ENCODE measurements at places on chromosomes 16 and 17. TPM values are rescaled to one million over a fixed set of nuclear protein-coding genes. Genes with fewer than 3 reads are reported as not detected.

DNA sequence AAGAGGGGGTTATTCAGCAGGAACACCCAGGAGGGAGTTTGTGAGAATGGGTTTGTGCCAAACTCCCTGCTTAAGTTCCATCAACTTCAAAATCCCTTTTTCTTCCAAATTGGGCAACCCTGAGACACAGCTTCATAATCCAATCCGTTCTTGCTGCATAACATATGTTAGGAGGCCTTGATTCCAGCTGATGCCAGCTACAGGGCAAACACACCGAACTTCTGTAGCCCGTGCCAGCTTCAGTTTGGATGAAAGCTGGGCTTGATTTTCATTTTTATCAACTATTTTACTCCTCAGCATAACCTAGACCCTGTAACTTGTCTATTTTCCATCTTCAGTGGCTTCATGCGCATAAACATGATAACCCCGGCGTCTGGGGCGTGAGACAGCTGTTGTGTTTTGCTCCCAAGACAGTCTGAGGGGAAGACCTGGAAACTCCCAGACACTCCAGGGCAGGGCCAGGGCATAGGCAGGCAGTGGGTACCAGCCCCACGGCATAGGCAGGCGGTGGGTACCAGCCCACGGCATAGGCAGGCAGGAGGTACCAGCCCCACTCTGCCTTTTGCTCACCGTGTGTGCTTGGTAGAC, 220.4 kb downstream of the C16orf95 start:
- H3K36me3 ChIP-seq = no peaks in the 10 kb centered on the region
- no peak overlapping the region for H3K27ac ChIP-seq
- peaks cover 4% of the 10 kb centered on the region for H3K27me3 ChIP-seq
- H3K4me1 ChIP-seq = peaks cover 23% of the 10 kb centered on the region

- H3K4me1 ChIP-seq = peaks cover 4% of the 10 kb centered on the region
- no peaks in the 10 kb centered on the region for H3K36me3 ChIP-seq
- peaks cover 5% of the 10 kb centered on the region for H3K27me3 ChIP-seq
- DNase-seq = no peak
Observed at GRCh38 chr16:12494661-12495060, 309.0 kb downstream of the CPPED1 start.

GRAPL gene
- total RNA-seq = 38.3 TPM

TP53TG3B gene
- total RNA-seq = not detected

KRT28 gene
- total RNA-seq = not detected

Measured in endothelial cell (in vitro differentiated cells).